ENCODE measurements at places on chromosomes 4 and X.

DNA sequence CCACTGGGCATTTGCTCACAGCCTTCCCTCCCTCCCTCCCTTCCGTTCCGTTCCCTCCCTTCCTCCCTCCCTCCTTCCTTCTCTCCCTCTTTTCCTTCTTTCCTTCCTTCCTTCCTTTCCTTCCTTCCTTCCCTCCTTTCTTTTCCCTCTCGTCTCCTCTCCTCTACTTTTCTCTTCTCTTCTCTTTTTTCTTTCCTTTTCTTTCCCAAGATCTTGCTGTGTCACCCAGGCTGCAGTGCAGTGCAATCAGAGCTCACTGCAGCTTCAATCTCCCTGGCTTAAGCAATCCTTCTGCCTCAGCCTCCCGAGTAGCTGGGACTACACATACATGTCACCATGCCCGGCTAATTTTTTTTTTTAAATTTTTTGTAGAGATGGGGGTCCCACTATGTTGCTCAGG, 26.7 kb upstream of the ING2 start:
- no peak for DNase-seq

DNA sequence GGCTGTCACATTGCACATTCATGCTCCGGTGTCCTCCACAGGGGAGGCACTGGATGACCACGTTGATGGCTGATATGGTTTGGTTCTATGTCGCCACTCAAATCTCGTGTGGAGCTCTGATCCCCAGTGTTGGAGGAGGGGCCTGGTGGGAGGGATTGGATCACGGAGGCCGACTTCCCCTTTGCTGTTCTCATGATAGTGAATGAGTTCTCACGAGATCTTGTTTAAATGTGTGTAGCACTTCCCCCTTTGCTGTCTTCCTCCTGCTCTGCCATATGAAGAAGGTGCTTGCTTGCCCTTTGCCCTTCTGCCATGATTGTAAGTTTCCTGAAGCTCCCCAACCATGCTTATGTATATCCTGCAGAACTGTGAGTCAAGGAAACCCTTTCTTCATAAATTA, 22.3 kb upstream of the NAT8L start:
- no peak for DNase-seq

DNA sequence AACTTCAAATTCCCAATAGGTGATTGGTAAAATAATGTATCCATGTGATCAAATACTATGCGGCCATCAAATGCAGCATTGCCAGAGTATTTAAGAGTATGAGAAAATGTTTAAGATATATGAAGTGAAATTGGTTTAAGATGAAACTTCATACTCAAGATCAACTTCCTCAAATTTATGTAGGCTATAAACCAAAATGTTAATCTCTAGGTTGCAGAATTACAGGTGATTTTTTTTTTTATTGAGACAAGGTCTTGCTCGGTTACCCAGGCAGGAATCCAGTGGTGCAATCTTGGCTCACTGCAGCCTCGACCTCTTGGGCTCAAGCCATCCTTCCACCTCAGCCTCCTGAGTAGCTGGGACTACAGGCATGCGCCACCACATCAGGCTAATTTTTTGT, 25.3 kb downstream of the ACSL4 start:
- no peak for DNase-seq

DNA sequence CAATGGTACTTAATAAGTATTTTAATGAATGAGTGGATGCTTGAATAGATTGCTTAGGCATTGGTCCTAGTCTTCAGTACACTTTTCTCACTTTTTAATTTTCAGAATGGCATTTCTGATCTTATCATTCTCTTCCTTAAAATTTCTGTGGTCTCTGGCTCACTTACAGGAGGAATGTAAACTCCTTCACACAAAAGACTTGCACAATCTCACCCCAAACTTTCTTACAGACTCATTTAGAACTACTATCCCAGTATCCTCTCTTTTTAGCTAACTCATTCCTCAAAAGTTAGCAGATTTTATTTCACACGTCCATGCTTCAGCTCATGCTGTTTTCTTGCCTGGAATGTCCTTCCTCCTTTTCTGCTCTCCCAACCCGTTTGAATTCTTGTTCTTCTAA, 350.1 kb downstream of the GRXCR1 start:
- no peak for DNase-seq

GRCh38 chr4:134807231-134807745, 605.7 kb upstream of the PABPC4L start:
- DNase-seq, result no peak

- no peak for DNase-seq
Observed at GRCh38 chrX:116726806-116727205, 264.0 kb upstream of the CT83 start.

- DNase-seq, result no peak
Observed at GRCh38 chr4:1819284-1819683, 26.2 kb downstream of the FGFR3 start.

DNA sequence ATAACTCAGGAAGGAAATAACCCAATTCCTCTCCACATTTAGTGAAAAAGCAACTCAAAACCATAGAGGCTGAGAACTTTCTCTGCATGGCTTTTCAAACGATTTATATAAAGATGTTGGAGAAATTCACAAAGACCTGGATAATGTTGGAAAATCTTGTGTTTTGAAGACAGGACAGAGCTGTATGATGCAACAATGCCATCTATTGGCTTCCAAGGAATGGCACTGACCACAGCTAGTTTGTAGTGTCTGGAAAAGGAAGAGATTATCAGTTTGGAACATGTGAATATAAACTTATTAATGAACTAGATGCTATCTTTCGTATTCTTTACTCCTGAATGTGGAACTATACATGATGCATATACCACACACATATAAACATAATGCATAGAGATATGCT, 503.6 kb downstream of the IL1RAPL1 start:
- no peak for DNase-seq

DNA sequence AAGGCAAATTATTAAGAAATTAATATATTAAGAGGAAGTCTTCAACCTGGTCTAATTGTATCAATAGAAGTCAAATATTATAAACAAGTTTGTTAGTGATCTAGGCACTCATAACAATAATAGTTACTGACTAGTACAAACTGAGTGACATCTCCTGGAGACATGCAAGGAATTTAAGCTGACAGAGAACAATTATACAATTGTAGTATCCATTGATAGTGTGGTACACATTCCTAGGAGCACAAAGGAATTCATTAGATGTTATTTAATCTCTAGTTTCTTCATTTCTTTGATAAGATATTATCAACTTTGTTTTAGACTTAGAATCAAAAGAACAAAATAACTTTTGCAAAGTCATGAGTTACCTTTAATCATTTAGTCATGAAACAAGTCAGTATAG, 1048.6 kb downstream of the PCDH7 start:
- DNase-seq, result no peak

DNA sequence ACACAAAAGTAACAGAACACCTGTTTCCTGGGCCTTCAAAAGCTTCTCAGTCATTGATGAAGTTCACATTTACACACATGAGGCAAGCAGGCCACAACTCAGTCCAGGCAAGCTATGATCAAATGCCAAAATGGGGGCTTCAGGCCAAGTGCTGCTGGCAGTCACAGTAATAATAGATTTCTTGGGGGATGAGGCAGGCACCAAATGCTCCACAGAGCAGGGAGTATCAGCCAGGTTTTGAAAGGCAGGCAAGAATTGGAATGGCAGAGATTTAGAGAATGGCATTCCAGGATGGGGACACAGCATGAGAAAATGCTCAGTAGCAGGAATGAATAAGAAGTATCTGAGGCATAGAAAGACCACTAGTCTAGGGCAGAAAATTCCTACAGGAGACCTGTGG, 52.8 kb downstream of the GRIA3 start:
- DNase-seq, result no peak

Measured in activated effector memory CD4-positive, alpha-beta T cell treated with anti-CD3 and anti-CD28 coated beads, Interleukin-2, amount 50 U/mL, for 16 hours (primary cell).